Tongue (tissue), 3 donors: ENCODE measurements at places on chromosomes 7 and 10.
A peak's percentile ranks its signal among the peaks of the same experiment; 100 is the strongest.

DNA sequence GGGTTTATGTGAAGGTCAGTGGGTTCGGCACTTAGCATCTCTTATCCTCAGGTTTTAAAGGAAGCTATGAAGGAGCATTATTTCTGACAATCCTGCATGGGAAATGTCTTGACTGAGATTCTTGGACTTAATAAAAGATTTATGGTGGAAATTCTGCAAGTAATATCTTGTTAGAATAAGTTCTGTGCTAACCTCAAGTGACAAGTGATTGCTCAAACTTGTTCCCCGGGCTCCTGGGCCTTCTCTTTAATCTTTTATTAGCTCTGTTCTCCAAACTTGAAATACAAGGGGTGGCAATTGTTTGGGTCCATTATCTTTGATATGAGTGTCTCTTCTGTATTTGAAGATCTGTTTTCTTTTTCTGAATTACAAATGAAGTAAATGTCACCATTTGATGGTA is 140.6 kb upstream of the CTBP2 start:
- DNase-seq = peak; percentile 18

GRCh38 chr7:8190119-8190895 is 71.7 kb downstream of the ICA1 start:
- DNase-seq = peak; percentile 87

- no peak for DNase-seq
Observed at GRCh38 chr10:9234191-9234590, 1179.7 kb downstream of the GATA3 start.

DNA sequence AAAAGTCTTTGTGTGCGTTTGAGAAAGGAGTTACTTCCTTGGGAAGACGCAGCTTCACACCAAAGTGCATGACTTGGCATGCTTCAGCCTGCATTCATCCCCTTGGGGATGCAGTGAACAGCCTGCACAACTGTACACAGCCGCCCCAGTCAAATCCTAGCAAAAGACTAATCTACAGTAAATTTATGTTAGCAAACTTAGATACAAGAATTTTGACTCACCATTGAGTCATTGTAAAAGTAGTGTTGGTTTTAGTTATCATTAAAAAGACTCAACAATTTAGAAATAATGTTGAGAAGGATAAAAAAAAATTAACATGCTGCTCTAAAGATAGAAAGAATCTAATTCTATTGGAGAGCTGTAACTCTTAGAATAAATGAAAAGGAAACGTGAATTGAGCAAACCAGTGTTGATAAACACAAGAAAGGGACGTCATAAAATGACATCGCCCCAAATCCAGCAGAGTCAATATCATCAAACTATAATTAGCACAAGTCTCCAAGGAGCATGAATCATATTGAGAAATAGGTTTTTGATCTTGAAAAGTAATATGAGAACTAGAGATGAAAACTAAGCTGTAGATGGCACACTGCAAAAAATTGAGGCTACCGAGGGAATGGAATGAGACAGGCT is 11.9 kb upstream of the OPTN start:
- no peak for DNase-seq

GRCh38 chr10:16995867-16996529 is 133.6 kb downstream of the CUBN start:
- DNase-seq = peak; percentile 67

- peak; percentile 67 for DNase-seq
Observed at GRCh38 chr7:1197997-1198625, 34.6 kb upstream of the UNCX start.

GRCh38 chr10:71127104-71127503 is 85.3 kb upstream of the UNC5B start:
- no peak for DNase-seq

DNA sequence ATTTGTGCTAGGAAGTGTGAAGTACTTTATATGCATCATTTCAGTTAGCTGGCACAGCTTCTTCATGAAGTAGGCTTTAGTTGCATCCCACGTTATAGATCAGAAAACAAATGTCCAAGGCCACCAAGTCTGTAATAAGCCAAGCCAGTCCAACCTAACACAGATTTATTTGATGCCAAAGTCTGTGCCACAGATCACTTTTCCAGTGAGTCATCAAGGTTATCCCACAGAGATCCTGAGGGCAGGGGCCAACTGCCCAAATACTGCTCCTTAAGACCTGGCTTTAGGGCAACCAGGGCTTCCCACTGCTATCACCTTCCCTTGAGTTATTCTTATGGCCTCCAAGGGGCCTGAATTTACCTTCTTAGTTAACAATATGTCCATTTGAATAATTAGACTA is 1340.4 kb downstream of the XPNPEP1 start:
- no peak for DNase-seq

GRCh38 chr10:51773681-51774080 is 74.3 kb upstream of the CSTF2T start:
- DNase-seq = no peak

GRCh38 chr7:45573661-45574415 is at the start of gene ADCY1:
Gene ADCY1 (plus strand): TSS chr7:45574368. CDS start chr7:45574544, 176 bp downstream.
- DNase-seq = peak; percentile 54

GRCh38 chr7:51034521-51035264 is 252.0 kb upstream of the GRB10 start:
- peak; percentile 23 for DNase-seq

- DNase-seq = no peak
Observed at GRCh38 chr10:72321248-72322029, 33.3 kb downstream of the DNAJB12 start.

DNA sequence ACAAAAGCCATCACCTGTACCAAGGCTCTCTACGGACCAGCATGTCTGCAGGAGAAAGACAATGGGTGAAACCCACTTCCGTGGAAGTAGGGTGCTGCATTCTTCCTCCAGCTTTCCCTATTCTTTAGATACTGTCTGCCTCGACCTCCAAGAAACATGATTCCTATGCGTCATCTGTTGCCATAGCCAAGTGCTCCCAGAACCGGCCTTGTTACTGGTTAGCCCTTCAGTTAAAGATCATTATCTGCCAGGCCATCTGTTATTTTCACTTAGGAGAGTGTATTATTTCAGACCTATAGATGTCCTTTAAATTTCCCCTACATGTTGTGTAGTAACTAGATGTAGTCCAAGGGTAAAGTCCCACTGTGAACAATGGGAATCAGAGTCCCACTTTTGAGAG is 89.0 kb upstream of the KIAA1217 start:
- no peak for DNase-seq

GRCh38 chr10:23695825-23696420 is 257.0 kb downstream of the OTUD1 start:
- DNase-seq = no peak

DNA sequence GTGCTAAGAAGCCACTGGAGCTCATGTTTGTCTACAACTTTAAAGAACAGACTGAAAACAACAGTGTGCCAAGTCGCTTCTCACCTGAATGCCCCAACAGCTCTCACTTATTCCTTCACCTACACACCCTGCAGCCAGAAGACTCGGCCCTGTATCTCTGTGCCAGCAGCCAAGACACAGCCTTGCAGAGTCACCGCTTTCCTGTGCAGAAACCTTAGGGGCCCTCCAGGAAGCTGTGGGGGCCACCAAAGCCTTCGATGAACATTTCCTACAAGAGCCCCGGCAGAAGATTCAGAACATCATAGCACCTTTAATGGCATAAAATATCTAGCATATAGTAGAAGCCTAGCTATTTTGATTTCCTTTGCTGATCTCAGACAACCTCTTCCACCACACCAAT is 88.0 kb upstream of the PRSS58 start:
- no peak for DNase-seq

DNA sequence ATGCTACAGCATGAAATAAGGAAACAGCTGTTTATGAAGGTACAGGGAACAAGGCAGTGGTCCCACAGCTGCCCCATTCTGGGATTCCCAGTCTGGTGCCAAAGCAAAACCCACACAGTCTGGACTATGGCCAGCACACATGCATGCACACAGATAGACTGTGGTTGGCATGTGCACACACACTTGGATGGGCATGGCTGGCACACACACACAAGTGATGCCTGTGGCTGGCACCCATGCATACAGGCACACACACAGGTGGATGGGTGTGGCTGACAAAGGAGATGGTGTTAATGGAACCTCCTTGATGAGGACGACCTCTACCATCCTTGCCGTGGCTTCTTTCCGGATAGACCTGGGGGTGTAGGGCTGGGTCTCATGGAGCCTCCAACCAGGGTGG is 114.0 kb upstream of the LYZL2 start:
- no peak for DNase-seq

DNA sequence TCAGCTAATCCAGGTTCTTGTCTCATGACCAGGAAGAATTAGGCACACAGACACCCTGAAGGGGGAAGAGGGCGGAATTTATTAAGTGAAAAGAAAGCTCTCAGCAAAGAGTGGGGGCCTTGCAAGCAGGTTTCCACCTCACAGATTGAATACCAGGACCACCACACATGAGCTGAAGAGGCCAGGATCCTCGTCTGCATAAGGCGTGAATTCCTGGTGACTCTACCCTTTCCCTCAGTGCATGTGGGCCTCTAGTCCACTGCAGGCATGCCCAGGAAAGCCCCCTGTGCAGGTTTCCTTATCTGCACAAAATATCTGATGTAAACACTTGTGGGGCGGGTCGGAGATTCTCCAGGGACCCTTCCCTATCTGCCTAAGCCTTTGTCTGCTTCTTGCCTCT is 782.1 kb upstream of the LRRN3 start:
- DNase-seq = no peak

DNA sequence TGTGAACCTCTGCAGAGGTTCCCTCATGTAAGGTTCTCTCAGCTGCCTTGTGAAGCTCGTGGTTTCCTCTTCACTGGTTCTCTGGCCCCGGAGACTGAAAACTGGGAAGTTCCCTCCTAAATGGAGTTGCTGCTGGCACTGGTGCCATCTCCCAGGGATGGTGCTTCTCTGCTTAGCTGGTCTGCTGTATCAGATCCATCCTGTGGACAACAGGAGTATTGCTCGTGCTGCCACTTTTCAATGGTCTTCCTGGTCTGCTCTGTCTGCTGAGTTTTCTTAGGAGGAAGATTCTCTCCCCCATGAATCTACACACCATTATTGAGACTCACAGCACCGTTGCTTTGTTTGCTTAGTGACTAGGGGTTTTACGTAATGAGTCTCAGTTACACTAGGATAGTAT is 247.8 kb downstream of the OTUD1 start:
- DNase-seq = no peak

GRCh38 chr10:79322616-79323543 is 24.4 kb upstream of the PPIF start:
- peak; percentile 61 for DNase-seq

DNA sequence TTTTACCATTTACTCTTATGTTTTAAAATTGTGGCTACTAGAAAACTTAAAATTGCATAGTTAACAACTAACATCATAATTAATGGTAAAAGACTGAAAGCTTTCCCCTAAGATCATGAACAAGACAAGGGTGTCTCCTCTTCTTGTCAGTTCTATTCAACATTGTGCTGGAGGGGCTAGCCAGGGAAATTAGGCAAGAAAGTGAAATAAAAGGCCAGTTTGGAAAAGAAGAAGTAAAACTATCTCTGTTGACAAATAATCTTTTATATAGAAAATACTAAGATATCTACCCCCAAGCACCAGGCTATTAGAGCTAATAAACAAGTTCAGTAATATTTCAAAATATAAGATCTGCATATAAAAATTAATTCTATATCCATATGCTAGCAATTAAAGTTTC is 46.9 kb upstream of the MXI1 start:
- no peak for DNase-seq

DNA sequence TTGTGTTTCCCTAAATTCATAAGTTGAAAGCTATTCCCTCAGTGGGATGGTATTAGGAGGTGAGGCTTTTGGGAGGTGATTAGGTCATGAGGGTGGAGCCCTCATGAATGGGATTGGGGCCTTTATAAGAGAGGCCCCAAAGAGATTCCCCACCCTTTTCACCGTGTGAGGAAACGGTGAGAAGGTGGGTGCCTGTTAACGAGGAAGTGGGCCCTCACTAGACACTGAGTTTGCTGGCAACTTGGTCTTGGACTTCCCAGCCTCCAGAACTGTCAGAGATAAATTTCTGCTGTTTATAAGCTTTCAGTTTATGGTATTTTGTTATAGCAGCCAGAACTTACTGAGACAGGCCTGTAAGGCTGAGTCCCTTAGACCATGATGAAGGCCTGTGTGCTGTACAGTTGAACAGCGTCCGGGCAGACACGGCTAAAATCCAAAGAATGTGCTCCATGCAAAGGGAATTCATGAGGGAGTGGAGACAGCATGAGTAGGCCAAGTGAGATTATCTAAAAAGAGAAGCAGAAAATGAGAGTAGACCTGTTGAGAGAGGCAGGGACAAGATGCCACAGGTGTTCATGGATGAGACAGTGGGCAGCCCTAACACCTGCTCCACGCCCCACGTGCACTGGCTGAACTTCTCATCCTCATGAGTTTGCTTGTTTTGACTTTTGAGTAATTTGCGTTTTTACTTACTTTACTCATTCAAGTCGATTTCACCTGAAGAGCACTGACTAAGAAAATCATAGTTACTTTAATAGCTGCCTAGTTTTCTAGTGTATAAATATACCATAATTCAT is 66.9 kb upstream of the SFMBT2 start:
- no peak for DNase-seq

GRCh38 chr10:7444551-7445121 is 33.8 kb upstream of the SFMBT2 start:
- peak; percentile 34 for DNase-seq

GRCh38 chr10:70880077-70880534 is 8.3 kb downstream of the PCBD1 start:
- peak; percentile 91 for DNase-seq

- DNase-seq = no peak
Observed at GRCh38 chr10:132229096-132229495, 42.3 kb downstream of the DPYSL4 start.

DNA sequence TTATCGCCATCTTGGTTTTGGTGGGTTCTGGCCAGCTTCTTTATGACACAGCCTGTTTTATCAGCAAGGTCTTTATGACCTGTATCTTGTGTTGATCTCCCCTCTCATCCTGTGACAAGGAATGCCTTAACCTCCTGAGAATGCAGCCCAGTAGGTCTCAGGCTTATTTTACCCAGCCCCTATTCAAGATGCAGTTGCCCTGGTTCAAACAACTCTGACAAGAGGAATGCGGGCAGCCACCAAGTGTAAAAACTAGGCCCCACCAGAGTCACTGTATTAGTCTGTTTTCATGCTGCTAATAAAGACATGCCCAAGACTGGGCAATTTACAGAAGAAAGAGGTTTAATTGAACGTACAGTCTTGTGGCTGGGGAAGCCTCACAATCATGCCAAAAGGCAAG is 671.3 kb downstream of the SORCS1 start:
- DNase-seq = no peak

DNA sequence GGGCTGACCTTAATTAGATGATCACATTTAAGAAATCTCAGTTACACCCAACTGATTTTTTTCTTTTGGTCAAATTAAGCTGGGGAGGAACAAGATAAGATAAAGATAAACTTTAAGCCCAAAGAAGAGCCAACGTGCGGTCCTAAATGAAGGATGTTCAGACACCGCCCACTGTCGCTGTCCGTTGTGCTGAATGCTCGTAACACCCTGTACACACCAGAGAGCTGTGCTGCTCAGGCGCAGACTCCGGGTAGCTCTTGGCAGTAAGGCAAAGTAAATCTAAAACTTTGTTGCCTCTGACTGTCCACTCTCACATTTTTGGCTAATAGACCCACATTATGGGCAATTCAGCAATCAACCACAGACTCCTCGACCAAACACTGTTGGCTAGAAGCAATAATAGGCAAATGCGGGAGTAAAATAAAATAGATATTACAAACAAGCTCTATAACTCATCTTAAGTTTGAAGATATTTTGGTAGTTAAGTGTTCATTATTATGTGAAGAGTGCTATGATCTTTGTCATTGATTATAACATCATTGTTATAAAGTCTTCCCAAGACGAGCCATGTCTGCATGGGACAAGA is 57.1 kb downstream of the PLPP4 start:
- peak; percentile 81 for DNase-seq

- DNase-seq = peak; percentile 85
Observed at GRCh38 chr10:103491729-103492364, 1.7 kb upstream of the NEURL1 start.
